Stimulated activated CD4-positive, alpha-beta T cell treated with anti-CD3 and anti-CD28 coated beads, TNF-alpha, amount 100 ng/mL, for 4 hours (primary cell): ENCODE measurements at places on chromosomes 4 and X.

DNA sequence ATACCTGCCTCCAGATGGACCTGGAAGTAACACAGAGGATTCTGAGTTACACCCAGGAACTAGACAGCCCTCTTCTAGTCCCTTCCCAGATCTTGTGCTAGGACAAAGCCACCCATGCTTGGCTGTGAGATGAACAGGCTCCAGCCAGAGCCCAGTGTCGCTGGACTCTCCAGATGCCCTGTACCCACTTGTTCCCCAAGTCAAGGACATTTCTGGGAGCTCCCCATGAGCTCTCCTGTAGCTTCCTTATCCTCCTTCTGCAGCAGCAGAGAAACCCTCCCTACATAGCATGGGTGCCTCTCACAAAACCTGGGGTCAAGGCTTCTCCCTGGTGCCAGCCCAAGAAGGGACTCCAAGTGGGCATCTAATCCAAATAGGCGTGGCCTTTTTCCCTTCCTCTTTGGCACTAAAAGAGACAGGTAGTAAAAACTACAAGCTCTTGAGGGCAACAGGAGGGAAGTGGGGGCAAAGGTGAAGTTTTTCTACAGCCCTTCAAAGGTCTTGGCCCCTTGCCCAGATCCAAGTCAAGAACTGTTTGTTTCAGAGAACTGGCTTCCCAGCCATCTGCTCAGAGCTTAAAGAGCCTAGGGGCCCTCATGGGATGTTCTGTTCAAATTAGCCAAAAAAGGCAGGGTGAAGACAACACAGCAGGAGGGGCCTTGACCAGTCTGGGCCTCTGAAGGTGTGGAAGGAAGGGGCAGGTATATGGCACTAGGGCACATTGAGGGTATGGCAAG lies 8.5 kb upstream of the ERCC6L start:
- DNase-seq, result no peak

DNA sequence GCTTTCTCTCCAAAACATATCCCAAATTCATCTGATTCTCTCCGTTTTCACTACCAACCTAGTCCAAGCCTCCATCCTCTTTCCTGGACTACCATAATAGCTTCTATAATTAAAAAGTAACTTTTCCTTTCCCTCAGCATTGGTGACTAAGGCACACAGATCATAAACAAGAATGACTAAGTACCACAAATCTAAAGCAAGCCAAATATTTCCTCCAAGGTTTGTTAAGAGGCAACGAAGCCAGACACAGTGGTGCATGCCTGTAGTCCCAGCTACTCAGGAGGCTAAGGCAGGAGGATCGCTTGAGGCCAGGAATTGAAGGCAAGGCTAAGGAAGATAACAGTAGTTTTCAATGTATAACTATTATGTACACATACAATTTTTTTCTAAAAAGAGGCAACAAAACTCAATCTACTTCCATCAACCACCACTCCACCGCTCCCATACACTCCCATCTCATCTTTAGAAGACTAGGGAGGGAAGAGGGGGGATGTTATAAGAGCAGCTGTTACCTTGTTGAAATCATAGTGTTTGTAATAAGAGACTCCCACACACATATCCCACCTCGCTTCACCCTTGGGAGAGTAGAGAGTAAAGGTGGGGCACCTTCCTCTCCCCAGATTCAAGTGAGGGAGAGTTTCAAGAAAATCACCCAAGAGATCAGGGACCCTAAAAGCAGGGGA lies 4.2 kb upstream of the JCHAIN start:
- no peak for DNase-seq

DNA sequence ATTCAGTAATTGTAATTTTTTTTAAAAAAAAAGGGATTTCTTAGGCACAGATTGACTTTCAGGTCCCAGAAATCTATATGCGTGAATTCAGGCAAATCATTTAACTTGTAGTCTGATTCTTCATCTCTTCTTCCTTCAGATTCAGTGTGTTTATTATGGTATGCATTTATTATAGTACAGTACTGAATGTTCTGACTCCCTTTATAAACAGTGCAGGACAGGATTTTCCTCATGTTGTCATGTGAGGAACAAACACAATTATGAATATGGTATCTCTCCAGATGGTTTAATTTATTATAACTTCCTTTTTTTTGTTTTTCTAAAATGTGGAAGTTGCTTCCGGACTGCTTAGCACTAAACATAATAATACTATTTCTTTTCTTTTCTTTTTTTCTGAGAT lies 54.2 kb downstream of the RPS3A start:
- no peak for DNase-seq

GRCh38 chr4:88938138-88938537 lies 118.8 kb downstream of the FAM13A start:
- no peak for DNase-seq

DNA sequence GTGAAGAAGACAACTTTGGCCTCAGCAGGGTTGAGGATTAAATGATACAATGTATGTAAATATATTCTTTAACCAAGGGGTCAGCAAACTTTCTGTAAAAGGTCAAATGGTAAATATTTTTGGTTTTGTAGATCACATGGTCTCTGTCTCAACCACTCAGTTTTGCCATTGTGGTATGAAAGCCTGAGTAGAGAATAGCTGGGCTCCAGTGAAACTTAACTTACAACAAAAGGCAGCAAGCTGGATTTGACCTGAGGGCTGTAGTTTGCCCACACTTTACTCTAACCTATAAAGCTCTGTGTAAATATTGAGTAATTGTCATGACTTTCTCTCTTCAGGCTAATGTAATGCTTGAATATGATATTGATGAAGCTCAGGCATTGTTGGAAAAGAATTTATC lies 19.6 kb downstream of the VBP1 start:
- DNase-seq, result no peak

- no peak for DNase-seq
These were observed 92.1 kb upstream of the WDFY3 start for GRCh38 chr4:85058551-85058950.

DNA sequence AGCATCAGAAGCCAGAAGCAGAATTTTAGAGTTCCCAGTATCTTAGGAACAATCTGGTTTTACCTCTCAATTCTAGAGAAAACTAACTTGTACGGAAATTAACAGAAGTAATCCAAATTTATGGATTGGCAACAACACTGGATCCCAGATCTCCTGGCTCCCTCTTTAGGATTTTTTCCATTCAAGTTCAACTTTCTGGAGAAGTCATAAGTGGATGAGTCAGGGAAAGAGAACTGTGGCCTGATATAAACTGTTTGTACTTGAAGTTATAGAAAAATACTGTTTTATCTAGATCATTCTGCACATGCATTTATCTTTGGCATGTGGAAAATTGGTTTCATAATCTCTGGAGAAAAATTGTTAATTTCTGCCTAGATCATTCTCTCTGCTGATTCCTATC lies 380.4 kb downstream of the PCDH7 start:
- no peak for DNase-seq

DNA sequence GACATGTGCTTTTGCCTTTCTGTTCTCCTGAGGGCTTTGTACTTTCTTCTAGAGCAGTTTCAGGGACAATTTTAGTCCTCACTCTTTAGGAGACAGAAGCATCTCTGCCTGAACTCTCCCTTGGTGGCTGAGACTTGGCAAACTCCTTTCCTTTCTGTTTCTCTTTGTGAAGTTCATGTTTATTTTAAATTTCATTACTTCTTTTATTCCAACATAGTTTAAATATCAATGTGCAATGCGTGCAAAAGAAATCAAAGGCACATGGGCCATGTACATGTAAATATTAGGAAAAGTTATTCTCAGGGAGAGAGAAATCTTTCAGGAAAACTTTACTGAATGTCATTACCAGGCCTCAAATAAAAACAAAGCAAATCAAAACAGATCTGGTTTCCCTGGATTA lies 177.6 kb downstream of the RNF150 start:
- DNase-seq, result no peak

- no peak for DNase-seq
These were observed 226.7 kb upstream of the NOCT start for GRCh38 chr4:138788857-138789256.

DNA sequence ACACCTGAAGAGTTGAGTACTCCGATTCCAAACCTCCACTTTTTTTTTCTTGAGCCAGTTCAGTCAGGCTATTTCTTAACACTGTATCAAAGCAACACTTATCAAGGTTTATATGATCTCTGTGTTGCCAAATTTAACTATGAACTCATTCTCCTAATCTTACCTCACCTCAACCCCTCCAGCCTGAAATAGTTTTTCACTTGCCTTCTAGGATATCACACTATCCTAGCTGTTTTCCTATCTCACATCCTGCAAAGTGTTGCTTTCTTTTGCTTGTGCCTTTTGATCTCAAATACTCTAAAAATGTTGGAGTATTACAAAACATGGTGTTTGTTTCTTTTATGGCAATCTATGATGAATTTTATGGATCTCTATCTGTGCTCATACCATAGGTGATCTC lies 415.0 kb downstream of the CFAP47 start:
- DNase-seq, result no peak

- DNase-seq, result no peak
These were observed 110.8 kb downstream of the SPRY1 start for GRCh38 chr4:123507376-123507775.

DNA sequence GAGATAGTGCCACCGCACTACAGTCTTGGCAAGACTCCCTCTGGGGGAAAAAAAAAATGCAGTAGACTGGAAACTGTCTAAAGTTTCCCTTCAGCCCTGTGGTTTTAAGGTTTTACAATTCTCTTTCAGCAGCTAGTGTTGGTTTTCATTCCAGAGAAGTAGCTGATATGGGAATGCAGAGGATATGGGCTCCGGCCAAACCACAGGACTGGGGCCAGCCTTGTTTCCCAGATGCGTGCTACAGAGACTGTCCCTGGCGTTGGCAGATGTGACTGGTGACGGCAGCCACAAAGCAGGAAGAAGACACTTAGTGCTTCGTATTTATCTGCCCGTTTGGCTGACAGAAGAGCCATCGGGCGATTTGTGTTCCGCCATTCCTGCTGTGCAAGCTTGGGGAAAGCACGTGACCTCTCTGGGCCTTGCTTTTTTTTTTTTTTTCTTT lies 43.2 kb downstream of the ZBTB49 start:
- no peak for DNase-seq

GRCh38 chr4:150462743-150463142 lies 119.2 kb upstream of the MAB21L2 start:
- DNase-seq, result no peak

- no peak for DNase-seq
These were observed 152.4 kb upstream of the SPIN4 start for GRCh38 chrX:63503541-63503940.

DNA sequence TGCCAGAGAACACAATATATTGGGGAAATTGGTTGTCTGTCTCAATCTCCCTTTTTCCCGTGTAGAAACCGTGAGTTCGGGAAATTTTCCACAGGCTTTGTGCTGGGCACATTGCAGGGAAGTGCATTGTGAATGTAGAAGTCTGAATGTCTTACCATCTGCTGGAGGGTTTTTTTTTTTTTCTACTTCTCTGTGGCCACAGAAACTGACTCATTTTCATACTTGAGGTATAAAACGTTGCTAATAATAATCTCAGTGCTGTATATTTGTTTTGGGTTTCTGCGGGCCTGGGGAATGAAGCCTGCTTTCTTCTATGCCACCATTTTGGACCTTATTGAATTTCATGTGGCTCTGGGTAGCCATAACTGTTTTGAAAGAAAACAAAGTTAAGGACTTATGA lies 1001.2 kb downstream of the STIM2 start:
- DNase-seq, result no peak

DNA sequence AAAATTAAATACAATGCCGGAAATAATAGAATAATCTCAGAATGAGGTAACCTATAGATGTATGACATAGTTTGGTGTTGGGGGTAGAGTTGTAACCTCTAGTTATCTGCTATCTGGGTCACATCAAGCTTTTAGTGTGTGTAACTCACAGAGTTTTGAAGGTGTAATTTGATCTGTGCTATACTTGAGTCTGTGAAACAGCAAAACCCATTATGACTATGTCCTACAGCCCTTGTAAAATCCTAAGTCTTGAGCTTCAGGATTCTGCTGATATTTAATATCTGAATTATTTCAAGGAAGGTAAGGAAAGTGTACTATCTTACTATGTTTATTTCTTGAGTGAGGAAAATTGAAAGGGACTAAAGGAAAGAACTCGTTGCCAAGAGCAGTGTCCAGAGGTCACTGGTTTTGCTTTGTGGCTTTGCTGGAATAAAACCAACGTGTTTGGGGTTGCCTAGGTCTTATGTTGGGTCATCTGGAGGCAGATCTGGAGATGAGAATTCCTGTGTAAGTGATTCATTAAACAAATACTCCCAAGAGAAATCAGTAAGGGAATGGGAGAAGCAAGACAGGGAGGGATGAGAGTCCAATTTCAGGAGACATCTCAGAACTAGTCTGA lies 107.8 kb upstream of the CBLL2 start:
- no peak for DNase-seq

DNA sequence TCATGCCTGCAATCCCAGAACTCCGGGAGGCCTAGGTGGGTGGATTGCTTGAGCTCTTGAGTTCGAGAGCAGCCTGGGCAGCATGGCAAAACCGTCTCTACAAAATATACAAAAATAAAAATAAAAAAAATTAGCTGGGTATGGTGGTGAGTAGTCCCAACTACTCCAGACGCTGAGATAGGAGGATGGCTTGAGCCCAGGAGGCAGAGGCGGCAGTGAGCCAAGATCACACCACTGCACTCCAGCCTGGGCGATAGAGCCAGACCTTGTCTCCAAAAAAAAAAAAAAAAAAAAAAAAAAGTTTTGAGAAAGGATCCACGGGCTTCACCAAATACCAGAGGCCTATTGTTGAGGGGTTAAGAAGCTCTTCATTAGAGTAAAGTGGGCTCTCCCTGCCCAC lies 8.0 kb downstream of the SUPT20HL2 start:
- no peak for DNase-seq

- DNase-seq, result no peak
These were observed 490.8 kb downstream of the RAPGEF2 start for GRCh38 chr4:159593681-159594080.

- DNase-seq, result no peak
These were observed 261.6 kb upstream of the ANKRD50 start for GRCh38 chr4:124974152-124974551.
